ENCODE measurements at places on chromosomes 2 and 18.

DNA sequence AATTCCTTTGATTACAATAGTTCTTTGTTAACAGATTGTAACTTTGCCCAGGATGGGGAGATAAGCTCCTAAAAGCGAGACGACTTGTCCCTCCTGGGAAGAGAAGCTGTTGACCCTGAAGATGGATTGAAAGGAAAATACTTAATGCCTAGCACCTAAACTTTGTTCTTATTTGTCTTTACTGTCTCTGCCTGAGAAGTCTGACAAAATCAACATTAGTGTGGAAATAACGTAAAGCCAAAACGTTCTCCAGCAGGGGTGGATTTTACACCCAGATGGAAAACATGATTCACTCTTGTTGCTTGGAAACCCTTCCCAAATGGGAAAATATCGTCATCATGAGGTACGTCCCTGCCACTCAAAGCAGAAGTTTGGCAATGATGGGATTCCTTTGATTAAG, 450.1 kb downstream of the SLC4A3 start:
- DNase-seq, result peak; percentile 42

DNA sequence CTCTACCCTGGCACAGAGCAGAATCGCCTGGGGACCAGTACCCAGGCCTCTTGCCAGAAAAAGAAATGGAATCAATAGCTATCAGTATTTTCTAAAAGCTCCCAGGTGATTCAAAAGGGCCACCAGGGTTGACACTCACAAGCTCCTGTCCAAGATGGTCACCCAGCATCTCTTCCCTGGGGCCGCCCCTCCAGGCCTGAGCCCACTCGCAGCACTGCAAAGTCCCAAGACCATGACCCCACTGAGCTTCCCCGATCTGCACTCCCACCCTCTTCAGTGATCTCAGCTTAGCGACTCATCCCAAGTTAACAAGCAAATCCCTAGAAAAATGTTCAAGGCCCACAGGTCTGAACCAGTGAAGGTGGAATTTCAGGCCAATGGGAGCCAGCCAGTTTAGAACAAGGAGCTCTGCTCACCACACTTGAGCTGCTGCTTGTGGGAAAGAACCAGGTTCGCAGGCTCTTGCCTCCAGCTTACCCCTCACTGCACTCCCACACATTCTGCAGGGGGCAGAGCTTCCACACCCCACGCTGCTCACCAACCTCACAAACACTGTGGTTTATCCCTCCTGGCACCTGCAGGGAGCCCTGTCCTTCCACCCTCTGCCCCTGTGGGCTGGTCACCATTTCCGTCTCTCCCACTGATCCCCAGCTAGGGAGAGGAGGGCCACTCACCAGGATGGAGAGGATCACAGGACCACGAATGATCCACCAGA, 19.8 kb downstream of the TMEM37 start:
- no peak for DNase-seq

DNA sequence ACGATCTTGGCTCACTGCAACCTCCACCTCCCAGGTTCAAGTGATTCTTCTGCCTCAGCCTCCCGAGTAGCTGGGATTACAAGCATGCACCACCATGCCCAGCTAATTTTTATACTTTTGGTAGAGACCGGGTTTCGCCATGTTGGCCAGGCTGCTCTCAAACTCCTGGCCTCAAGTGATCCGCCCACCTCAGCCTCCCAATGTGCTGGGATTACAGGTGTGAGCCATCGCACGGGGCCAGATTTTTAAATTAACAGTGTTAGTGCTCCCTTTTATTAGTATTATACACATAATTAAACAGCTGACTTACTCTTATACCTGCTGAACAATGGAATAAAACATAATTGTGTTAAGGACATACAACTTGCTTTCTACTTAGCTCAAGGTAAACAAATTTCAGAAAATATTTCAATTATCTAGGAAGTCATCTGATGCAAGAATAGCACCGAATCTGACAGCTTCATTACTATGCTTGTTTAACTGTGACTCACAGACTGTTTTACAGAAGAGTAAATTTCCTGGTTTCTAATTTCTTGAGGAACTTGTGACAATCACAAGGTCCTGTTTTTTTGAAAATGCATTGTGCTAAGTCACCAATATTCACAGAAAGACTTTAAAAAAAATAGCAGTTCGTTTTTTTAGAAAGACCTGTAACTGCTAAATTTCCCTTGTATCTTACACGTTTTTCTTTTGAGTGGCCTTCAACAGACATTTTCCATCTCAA, 51.2 kb downstream of the SPIRE1 start:
- DNase-seq, result peak; percentile 83

- no peak for DNase-seq
Observed at GRCh38 chr2:225164401-225165050, 122.3 kb upstream of the DOCK10 start.

DNA sequence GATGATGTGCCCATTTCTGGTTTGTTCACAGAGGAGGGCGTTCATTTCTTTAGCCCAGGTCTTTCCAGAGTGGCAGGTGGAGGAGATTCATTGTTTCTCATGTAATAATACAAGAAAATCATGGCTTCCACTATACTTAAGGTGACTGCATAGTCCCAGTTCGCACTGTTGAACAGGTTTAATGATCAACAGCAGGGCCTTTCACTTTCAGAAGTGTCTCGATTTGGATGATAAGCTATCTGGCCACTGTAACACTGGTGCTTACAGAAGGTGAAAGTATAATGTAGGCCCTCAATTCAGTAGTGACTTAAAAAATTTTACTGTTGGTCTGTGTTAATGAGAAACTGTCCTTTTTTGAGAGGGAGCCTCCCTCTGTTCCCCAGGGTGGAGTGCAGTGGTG, 1.4 kb downstream of the RMC1 start:
- DNase-seq, result no peak

- no peak for DNase-seq
Observed at GRCh38 chr2:116874021-116874420, 940.5 kb upstream of the DDX18 start.

DNA sequence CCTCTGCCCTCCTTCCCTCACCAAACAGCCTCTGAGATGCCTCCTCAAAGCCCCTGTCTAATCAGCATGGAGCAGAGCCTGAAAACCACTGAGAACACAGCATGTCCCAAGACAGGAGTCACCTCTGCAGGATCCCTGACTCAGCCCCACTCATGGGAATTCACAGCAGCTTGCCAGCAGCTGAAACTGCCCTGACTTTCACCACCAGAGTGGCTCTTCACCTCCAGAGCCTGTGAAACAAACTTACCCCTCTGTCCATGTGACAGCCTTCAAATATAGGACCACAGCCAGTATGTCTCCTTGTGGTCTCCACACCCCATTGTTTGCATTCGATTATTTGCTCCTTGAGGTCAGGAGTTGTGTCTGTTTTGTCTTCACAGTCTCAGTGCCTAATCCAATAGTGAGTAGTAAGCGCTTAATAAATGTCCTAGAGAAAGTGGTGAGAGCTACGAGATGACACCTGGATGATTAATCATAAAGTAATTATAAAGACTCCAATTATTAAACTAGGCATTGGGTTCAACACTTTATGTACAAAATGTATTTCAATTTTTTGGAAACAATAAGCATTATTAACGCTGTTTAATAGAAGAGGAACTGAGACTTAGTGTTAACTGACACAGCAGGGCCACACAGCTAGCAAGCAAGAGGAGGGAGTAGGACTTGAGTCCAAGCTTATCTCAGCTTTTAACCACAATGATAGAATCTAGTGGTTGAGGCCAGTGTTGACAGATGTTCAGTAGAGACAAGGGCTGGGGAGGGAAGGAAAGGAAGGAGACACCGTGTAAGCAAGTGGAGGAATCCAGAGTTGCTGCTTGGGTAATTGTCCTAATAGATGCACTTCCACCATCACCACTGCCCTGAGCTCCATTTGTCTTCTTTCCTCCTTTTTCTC, 358.7 kb upstream of the TNP1 start:
- DNase-seq, result peak; percentile 56

- no peak for DNase-seq
Observed at GRCh38 chr2:45089554-45090261, 80.5 kb upstream of the SIX2 start.

DNA sequence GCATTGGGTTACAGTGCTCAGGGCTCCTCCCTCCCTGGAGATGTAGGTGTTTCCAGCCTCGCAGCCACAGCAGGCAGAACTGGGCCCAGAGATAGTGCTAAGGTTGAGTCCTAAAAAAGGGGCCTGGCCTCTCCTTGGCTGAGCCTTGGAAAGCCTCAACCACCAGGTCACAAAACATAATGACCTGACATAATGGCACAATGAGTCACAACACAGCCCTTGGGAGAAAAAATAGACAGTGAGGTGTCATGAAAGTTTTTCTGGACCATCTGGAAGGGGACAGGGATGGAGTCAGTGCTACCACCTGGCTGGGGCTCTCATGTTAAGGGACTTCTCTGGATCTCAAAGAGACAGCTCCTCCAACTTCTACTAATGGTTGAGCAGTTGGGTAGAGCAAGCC, 92.4 kb upstream of the LCLAT1 start:
- DNase-seq, result no peak

- no peak for DNase-seq
Observed at GRCh38 chr18:75815767-75816166, 388.3 kb upstream of the SMIM21 start.

DNA sequence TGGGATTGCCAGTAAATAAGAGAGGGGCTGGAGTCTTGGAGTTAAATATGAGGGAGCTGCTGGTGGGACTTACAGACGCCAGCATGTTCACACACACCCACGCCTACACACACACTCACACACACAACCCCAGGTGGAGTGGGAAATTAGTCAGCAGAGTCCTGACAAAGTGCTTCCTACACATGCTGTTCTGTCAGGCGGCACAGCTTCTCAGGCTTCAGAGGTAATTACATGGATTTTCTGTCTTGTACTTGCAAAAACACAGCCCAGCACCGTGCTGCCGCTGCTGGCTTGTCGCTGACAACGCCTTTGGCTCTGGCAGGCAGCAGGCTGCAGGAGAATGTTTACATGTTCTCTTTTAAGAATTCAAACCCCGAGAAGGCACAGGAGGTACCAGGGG, 1186.3 kb upstream of the CELF4 start:
- DNase-seq, result peak; percentile 71

GRCh38 chr2:200509235-200509611, 645 bp downstream of the KCTD18 start:
- peak; percentile 9 for DNase-seq

DNA sequence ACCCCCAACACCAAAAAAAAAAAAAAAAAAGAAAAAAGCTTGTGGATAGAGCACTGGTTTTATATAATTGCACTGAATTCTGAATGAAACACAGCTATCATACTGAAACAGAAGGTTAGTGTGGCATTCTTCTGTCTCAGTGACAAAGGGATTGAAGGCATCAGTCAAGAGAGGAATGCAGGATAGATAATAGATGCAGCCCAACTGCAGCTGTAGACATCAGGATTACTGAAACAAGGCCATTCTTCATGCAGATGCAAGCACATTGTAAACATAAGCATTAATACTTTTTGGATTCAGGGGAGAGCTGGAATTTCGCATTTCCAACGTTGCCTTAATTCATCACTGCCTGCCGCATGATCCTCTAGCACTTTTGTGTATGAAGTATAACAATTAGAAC, 897.4 kb upstream of the KLHL29 start:
- no peak for DNase-seq

- peak; percentile 25 for DNase-seq
Observed at GRCh38 chr2:142824756-142825155, 52.7 kb upstream of the KYNU start.

DNA sequence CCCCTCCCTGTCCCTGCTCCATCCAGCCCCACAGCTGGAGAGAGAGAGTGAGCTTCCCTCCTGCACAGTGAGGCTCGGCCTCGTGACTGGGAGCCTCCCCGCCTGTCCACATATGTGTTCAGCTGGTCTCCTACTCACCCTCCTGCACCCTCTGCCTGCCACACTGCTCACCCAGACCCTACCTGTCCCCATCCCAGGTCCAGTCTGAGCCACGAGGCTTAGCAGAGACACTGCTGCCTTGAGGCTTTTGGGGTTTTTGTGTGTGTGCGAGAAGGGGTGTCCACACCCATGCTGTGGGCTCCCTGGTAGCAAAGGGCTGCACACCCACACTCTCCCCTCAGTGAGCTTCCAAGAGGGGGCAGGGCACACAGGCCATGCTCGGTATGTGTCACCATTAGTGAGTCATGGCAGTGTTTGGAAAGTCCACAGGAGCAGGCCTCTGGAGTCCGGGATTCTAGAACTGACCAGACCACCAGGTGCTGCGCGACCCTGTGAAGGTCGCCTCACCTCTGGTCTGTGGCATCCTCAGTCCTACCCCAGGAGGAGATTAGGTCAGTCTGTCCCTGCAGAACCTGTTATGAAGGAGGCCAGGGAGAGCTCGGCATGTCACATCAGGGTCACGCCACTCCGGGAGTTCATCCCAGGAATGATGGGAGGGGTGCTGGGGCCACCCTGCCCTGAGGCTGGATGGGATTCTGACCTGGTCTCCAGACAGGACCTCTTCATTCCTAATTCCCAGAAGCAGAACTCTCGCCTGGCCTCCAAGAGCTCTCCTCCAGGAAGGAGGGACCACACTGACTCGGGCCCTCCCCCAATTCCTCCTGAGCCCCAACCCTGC, 39.9 kb upstream of the SMAD7 start:
- DNase-seq, result peak; percentile 71

- DNase-seq, result no peak
Observed at GRCh38 chr18:22191923-22192322, 22.5 kb downstream of the GATA6 start.

- peak; percentile 73 for DNase-seq
Observed at GRCh38 chr2:17479875-17480274, 38.4 kb downstream of the RAD51AP2 start.

GRCh38 chr2:232525791-232526371, at the start of gene CHRND:
Gene CHRND (plus strand): TSS chr2:232526160. CDS start chr2:232526216, 56 bp downstream.
- no peak for DNase-seq

DNA sequence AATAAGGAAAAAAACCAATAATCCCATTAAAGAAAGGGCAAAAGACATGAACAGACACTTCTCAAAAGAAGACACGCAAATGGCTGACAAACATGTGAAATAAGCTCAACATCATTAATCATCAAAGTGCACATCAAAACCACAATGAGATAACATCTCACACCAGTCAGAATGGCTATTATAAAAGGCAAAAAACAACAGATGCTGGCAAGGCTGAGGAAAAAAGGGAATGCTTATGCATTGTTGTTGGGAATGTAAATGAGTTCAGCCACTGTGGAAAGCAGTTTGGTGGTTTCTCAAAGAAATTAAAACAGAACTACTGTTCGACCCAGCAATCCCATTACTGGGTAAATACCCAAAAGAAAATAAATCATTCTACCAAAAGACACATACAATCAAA, 285.6 kb downstream of the NR4A2 start:
- peak; percentile 45 for DNase-seq

DNA sequence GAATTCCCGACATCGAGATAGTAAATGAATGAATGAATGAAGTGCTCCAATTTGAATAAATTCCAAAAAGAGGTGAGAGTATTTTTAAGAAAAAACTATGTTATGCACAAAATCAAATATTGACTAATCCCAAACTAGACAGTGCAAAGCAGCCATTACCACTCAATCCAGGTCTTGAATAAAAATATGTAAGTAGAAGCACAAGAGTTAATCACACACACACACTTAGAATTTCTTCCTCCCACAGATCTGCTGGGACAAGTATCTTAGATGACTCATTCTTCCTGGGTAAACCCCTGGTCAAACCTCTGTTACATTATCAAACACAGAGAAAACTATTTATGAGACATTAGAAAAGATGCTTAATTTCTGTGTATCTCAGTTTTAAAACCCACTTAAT, 102.0 kb downstream of the PLA2R1 start:
- peak; percentile 91 for DNase-seq

Measured in epithelial cell of esophagus (primary cell).